ENCODE measurements at places on chromosomes 3 and 15. TPM values are rescaled to one million over a fixed set of nuclear protein-coding genes. Genes with fewer than 3 reads are reported as not detected.

The OR5K2 gene
- 0.12 TPM for total RNA-seq

The ACKR4 gene
- not detected for total RNA-seq

The VIPR1 gene
- total RNA-seq, result not detected

The NDUFB4 gene
- total RNA-seq, result 160 TPM

The HRG gene
- total RNA-seq, result not detected

The NEDD4 gene
- total RNA-seq, result 23.4 TPM

The TBC1D21 gene
- not detected for total RNA-seq

The FSIP1 gene
- 0.87 TPM for total RNA-seq

The COL8A1 gene
- total RNA-seq, result not detected

The ALAS1 gene
- 50.3 TPM for total RNA-seq

The TAGLN3 gene
- total RNA-seq, result 19.1 TPM

The HRH1 gene
- total RNA-seq, result 0.04 TPM

The SLC2A2 gene
- not detected for total RNA-seq

The DNAJB8 gene
- not detected for total RNA-seq

The P2RY1 gene
- total RNA-seq, result 1.2 TPM

The ZWILCH gene
- total RNA-seq, result 61.8 TPM

The ARRDC4 gene
- total RNA-seq, result 4.6 TPM
